ENCODE measurements at places on chromosomes 5 and 9. TPM values are rescaled to one million over a fixed set of nuclear protein-coding genes. Genes with fewer than 3 reads are reported as not detected.
A peak's percentile ranks its signal among the peaks of the same experiment; 100 is the strongest.

The BSPRY gene
- 16.8 TPM for polyA plus RNA-seq

The PCDHB8 gene
- polyA plus RNA-seq = 0.18 TPM

DNA sequence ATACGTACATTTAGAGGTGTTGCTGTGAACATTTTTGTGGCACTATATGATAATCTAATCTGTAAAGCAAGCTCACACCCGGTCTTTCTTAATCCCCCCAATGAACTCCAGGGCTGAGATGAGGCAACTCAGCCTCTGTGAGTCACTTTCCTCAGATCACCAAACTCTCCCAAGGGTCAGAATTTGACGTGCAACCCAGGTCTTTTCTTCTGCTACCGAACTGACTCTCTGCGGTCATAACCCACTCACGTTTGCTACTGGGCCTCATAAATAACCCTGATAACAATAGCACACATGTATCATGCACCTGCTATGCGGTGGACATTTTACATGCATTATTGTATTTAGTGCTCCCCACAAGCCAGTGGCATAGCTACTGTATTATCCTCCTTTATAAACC lies 153.1 kb downstream of the DROSHA start:
- no peak overlapping the region for H3K4me3 ChIP-seq
- H3K36me3 ChIP-seq = no peaks in the 10 kb centered on the region

DNA sequence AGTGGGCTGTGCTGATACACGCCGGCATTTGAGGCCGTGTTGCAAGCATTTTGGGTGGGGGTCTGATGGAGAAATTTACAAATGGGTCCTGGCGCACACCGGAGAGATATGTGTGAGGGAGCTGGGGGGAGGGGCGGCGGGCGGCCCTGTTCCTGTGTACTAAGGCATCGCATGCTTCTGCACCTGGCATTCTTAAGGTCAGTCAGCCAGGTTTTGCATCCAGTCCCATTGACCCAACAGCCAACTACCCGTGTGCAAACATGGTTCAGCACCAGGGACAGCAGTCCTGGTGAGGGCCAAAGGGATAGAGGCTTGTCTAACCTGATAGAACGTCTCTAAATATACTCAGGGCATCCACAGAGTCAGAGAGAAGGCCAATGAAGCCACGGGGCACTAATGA lies 839 bp downstream of the GABRG2 start:
- DNase-seq = peak; percentile 43
- no peak overlapping the region for H3K4me3 ChIP-seq
- H3K27ac ChIP-seq = no peak overlapping the region
- H3K4me1 ChIP-seq = no peaks in the 10 kb centered on the region

- no peaks in the 10 kb centered on the region for H3K27me3 ChIP-seq
- H3K27ac ChIP-seq = no peak overlapping the region
- no peak overlapping the region for H3K4me3 ChIP-seq
Observed at GRCh38 chr5:96344678-96345577, 88.1 kb downstream of the PCSK1 start.

DNA sequence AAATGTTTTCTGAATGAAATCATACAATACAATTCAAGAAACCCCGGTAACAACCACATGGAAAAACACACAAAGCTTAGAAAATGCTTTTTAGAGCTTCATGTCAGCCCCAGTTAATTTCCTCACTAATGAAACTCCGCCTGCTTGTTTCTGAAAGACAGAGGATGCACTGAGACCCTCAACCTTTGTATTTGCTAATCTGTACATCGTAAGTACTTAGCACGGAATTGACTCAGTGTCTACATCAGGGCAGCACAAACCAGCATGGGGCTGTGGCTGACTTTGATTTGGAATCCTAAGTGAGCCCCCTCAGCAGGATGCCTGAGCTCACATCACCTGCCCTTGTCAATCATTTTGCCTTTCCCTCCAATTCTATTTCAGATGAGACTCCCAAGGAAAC lies 499.1 kb upstream of the MPDZ start:
- H3K4me1 ChIP-seq = no peaks in the 10 kb centered on the region
- H3K27me3 ChIP-seq = no peaks in the 10 kb centered on the region
- no peak overlapping the region for H3K27ac ChIP-seq
- H3K4me3 ChIP-seq = no peak overlapping the region
- H3K36me3 ChIP-seq = no peaks in the 10 kb centered on the region
- DNase-seq = no peak

DNA sequence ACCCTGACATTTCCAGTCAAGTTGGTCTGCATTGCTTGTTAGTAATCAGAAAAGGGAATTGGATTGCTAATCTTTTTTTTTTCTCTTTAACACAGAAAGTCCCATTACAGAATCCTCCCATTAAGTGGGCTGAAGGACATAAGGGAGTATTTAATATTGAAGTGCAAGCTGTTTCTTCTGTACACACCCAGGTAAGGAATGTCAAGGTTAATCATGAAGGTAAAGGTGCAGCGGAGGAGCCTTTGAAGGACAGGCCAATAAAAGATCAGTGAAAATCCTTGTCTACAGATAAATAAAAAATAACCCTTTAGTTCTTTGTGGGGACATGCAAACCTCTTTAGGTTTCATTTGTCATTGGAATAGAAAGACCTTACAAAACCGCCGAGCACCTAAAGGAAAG lies 161.4 kb downstream of the DOCK8 start:
- peaks cover 6% of the 10 kb centered on the region for H3K36me3 ChIP-seq
- peak; percentile 70 for DNase-seq
- no peak overlapping the region for H3K4me3 ChIP-seq

DNA sequence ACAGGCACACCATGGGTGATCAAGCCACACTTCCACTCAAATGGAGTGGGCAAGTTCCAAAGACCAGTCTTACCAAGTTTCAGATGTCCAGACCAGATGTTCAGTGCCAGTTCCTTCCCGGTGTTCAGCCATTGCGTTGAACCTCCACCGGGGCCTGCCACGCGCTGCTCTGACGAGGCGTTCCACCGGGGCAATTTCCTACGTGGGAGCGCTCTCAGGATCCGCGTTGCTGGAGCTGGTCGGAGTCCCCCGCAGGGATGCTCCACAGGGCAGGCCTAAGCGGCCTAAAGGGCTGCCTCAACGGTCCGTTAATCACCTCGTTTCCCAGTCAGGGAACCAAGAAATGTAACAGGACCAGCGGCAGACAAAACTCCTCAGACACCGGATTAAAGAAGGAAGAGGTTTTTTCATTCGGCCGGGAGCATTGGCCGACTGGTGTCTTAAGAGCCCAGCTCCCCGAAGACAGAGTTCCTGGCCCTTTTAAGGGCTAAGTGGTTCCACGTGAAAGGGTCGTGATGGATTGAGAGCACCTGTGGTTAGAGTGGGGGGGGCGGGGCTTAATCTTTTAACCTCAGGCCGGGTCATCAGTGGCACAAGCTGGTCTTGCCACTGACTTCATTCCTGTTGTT lies 35.7 kb upstream of the PPP1R26 start:
- H3K36me3 ChIP-seq = no peaks in the 10 kb centered on the region
- H3K4me3 ChIP-seq = no peak overlapping the region
- no peaks in the 10 kb centered on the region for H3K27me3 ChIP-seq
- no peak for DNase-seq
- H3K27ac ChIP-seq = no peak overlapping the region
- no peaks in the 10 kb centered on the region for H3K4me1 ChIP-seq
